Left kidney (tissue), 8 donors: ENCODE measurements at places on chromosomes 7 and 10.

- no peak for DNase-seq
Measured at GRCh38 chr7:145269418-145270161, 433.7 kb upstream of the TPK1 start.

DNA sequence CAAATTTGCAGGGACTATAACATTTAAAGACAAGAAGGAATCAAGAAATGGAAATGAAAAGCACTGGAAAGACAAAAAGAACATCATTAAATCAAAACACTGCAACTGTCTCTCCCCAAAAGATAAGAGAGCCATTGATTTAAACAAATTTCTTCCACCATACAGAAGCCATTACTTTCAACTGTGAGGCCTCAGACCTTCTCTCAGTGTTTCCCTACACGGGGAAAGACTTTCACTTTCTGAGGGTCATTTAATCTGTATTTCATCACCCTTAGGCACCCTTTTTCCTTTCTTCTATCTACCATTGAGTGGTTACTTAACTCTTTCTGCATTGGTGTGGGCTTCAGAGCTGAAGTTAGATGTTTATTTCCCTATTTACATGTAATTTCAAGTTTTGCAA, 47.5 kb downstream of the CCDC172 start:
- DNase-seq: no peak

- DNase-seq: no peak
Measured at GRCh38 chr7:106050002-106050745, 61.9 kb downstream of the SYPL1 start.

DNA sequence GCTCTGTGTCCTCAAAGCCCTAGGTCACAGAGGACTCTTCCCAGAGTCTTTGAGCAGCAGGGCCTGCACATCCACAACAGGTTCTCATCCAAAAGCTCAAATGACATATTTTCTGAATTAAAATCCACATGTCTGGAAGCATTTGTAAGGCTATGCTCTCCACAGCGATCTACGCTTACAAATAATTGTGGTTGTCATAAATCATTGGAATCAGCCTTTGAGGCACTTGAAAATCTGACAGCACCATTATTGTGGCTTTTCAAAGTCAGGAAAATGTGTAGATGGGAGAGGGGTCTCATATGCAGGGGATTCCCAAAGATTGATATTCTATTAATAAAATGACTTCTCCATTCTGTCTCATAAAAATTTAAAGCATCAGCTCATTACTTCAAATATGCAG, 16.3 kb downstream of the GPR26 start:
- DNase-seq: no peak

GRCh38 chr10:79139124-79139835, 70.5 kb downstream of the ZMIZ1 start:
- DNase-seq: no peak

- no peak for DNase-seq
Measured at GRCh38 chr7:4734587-4735345, 40.7 kb upstream of the AP5Z1 start.

DNA sequence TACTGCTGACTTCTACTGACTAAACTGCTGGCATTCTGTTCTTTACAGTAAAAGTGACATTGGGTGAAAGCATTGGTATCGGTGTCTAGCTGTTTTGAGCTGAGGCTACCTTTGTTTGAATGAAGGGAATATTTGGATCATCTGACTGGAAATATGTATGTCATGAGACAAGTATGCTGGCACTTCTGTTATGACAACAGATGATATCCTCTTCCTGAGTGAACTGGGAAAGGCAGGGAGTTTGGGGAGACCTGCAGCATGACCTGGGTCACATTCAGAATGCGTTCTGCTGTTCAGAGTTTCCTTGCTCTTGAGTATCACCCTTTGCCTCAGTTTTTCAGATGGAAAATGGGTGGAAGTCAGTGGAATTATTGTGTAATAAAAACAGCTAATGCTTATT, 81.8 kb downstream of the PLCE1 start:
- DNase-seq: no peak

- DNase-seq: peak; percentile 27
Measured at GRCh38 chr10:118922226-118922625, 107.3 kb upstream of the NANOS1 start.

DNA sequence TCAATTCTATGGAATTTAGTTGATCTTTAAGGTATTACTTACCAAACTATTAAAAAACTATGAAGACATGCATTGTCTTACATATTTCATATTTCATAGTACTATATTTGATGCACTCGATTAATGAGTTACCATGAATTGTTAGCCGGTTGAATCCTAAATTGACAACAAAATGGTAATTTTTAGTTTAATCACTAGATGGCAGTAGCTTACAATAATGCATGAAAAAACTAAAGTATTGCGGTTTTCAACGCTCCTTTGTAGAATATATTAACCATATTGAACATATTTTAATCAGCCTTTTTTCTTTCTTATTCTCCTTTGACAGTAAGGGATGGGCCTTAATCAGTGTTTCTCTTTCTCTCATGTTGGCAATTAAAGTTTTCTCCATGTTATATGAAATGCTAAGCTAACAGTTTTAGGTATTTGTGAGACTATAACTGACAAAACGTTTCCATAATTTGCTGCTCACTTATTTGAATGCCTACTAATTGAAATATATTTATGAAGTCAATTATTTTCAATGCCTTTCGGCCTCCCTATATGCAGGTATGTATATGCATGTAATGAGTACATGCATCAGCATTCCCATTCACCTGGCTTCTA, 48.5 kb upstream of the ARL4A start:
- no peak for DNase-seq

GRCh38 chr7:24572393-24572996, 757 bp upstream of the PALS2 start:
- no peak for DNase-seq

- no peak for DNase-seq
Measured at GRCh38 chr10:110843031-110843430, 28.7 kb upstream of the PDCD4 start.

- no peak for DNase-seq
Measured at GRCh38 chr7:32519763-32520162, 24.5 kb downstream of the AVL9 start.

GRCh38 chr7:51428217-51428887, 111.7 kb upstream of the COBL start:
- DNase-seq: no peak

- no peak for DNase-seq
Measured at GRCh38 chr10:112875476-112876267, 74.4 kb upstream of the TCF7L2 start.

DNA sequence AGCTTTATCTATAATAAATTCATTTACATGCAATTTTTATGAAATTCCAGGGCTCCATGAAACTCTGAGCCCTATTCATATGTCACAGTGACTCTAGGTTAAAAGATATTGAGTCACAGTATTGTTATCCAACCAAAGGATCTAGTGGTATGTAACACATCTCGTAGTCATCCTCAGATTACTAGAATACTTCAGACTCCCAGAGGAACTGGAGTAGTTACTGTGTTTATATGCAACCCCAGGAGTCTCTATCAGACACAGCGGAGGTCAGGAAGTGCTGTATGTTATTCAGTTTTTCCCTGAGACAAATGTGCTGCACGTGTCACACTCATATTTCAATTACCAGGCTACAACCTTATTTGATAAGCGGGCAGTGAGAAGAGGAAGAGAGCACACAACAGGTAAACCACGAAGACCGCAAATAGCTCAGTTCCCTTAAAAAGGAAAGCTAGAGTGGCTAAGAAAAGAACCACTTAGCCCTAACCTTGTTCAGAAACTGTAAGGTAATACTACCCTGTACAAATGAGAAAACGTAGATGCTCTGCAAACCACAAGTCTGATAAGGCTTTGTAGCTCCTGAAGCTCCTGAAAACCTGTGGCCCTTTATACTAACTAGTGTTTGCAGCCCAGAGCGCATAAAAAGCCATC, 114.0 kb upstream of the CNTNAP2 start:
- no peak for DNase-seq

GRCh38 chr7:45469103-45469502, 105.1 kb upstream of the ADCY1 start:
- DNase-seq: no peak

- DNase-seq: no peak
Measured at GRCh38 chr7:44974549-44974948, 4.3 kb downstream of the MYO1G start.
